GM13976 (cell line): ENCODE measurements at places on chromosomes 7 and 10.

DNA sequence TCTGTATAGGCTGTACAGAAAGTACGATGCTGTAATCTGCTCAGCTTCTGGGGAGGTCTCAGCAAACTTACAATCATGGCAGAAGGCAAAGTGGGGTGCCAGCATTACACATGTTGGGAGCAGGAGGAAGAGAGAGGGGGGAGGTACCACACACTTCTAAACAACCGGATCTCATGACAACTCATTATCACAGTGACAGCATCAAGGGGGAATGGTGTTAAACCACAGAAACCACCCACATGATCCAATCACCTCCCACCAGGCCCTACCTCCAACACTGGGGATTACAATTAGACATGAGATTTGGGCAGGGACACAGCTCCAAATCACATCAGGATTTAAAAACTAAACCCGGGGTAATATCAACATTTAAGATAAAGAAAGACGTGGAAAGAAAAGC is 468.8 kb upstream of the AUTS2 start:
- no peak for DNase-seq

GRCh38 chr7:41134300-41135255 is 568.3 kb downstream of the INHBA start:
- DNase-seq = peak; percentile 58

GRCh38 chr7:142420554-142421362 is 162.9 kb upstream of the PRSS58 start:
- DNase-seq = no peak

GRCh38 chr10:124917428-124918190 is 24.3 kb upstream of the ZRANB1 start:
- peak; percentile 39 for DNase-seq

DNA sequence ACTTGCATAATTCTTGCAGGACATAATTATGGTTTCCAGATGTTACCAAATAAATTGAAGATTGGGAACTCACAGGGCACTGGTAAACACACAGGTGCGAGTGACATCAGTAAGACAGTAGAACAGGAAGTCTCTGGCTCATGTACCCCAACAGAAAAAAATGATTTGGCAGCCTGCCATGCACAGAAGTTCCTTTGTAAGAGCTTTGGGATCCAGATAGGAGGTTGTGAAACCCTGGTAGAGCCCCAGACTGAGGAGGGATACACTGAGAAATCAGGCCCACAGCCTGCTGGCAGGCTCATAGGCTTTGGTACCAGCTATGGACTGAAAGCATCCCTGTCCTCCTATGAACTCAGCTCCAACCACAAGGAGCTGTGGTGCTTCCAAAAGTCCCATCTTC is 118.0 kb downstream of the COBL start:
- DNase-seq = no peak

DNA sequence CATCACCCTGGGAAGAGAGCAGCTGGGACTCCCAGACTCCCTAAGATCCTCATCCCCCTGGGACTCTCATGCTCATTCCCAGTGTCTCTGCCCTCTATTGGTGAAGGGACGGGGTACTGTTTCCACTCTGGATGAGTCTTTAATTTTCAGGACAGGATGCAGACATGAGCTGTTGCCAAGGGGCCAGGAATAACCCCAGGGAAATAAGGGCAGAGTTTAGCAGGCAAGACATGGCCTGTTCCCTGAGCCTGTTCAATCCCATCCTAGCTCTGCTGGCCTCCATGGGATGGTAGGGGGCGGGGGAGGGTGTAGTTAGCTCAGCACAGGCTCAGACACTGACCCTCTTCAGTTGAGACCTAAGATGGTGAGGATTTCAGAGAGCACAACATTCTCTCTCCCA is 14.0 kb downstream of the C10orf105 start:
- DNase-seq = no peak
